ENCODE measurements at places on chromosomes 16 and 17. TPM values are rescaled to one million over a fixed set of nuclear protein-coding genes. Genes with fewer than 3 reads are reported as not detected.
A peak's percentile ranks its signal among the peaks of the same experiment; 100 is the strongest.

- DNase-seq, result no peak
Measured at GRCh38 chr16:13426736-13427135, 493.2 kb upstream of the ERCC4 start.

- DNase-seq, result peak; percentile 70
Measured at GRCh38 chr17:66373944-66374817, 71.8 kb downstream of the PRKCA start.

- no peak for DNase-seq
Measured at GRCh38 chr17:45117334-45117733, 15.0 kb downstream of the PLCD3 start.

The PRR29 gene
- 0.54 TPM for total RNA-seq

GRCh38 chr16:17635183-17635582 is 164.4 kb upstream of the XYLT1 start:
- no peak for DNase-seq

DNA sequence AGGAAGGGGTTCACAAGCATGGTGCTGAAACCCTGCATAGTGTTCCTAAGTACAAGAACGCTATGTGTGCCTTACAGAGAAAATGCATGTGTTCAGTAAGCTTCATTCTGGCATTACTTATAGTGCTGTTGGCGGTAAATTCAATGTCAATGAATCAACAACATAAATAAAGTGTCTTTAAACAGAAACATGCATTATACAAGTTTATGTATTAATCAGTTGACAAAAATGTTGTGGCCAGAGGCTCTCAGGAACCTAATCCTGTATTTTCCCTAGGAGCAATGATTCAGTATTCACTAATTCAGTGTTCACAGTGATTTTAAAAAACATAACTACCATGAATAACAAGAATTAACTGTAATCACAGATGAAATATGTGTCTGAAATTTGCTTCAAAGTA is 47.1 kb upstream of the MYOCD start:
- DNase-seq, result peak; percentile 73

DNA sequence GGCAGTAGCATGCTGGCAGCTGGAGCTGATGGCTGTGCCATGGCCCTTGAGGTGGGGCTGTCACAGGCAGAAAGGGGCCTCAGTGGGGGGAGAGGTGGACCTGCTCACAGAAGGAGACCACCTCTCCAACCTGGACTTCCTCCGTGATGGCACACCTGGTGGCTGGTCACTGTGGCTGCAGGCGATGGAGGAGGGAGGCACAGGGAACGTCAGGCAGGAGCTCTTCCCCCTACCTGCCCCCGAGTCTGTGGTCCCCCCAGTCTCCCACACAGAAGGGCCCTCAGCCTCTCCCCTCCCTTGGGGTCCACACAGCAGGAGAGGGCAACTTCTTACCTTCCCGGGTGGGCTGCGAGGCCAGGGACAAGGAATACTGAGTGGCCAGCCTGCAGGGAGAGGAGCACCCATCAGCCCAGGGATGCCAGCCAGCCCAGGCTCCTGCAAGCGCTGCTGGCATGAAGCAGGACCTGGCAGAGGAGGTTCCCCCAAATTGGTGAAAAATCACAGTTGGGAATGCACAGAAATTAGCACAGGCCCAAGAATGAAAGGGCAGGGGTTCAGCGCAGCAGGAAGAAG is 96.5 kb downstream of the GOSR1 start:
- no peak for DNase-seq

GRCh38 chr17:16135461-16135860 is 79.9 kb downstream of the NCOR1 start:
- DNase-seq, result peak; percentile 15

The ZNF469 gene
- total RNA-seq, result 17.7 TPM

- DNase-seq, result no peak
Measured at GRCh38 chr16:59696495-59696894, 962.4 kb upstream of the GOT2 start.

The CES3 gene
- 1.5 TPM for total RNA-seq

The ZNF423 gene
- 12.4 TPM for total RNA-seq

GRCh38 chr16:11201498-11202259 is 54.3 kb downstream of the SOCS1 start:
- peak; percentile 88 for DNase-seq

DNA sequence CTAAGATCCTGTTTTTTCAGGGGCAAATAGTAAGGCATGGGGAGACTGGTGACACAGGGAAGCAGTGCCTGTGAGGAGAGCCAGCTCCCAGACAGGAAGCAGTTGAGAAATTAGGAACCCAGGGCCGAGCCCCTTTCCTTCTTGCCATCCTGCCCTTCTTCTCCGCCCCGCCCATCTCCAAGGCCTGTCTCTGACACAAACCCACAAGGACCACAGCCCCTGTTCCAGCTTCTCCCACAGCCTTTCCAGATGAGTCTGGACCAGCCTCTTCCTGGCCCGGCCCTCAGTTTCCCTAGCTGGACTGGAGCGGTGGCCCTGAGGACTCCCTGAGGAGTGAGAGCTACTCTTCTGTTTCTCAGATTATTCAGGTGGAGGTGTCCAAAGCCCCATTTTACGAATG is 9.9 kb downstream of the CCDC102A start:
- no peak for DNase-seq

DNA sequence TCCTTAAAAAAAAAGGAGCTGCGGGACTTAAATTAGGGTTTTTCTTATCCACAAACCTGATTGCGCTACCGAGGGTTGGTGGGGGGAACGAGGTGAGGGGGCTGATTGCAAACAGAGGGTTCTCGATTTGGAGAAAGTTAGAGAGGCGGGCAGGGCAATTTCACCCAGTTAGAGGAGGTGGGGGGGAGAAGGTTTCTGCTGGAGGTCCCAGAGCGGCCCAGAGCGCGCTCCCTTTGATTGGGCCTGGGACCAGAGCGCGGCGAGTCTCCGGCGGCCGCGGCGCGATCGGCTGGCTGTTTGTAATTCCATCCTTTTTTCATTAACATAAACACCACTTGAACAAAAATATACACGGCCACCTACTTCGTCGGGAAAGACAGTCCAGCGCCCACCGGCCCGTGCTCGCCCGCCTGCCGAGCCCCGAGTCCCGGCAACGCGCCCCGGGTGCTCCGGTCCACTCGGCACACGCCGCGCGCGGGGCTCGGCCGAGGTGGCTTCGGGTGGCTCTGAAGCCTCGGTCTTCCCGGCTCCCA is 13.3 kb upstream of the FOXF1 start:
- no peak for DNase-seq

DNA sequence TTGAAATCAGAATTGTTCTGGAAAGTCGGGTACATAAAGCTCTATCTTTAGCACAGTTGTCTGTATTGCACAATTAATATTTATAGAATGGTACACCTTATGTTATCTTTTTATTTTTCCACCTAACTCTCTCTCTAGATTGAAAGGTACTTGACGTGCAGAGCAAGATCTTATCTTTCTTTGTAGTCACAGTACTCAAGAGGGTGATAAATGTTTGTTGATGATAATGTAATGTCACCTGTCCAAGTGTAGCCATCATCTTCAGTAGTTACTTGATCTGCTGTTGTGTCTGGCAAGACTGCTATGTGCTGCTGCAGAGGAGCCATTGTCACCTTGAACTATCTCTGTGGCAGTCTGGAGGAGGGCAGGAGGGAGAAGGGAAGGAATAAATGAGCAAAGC is 5.3 kb downstream of the HMOX2 start:
- DNase-seq, result no peak

- no peak for DNase-seq
Measured at GRCh38 chr17:50102164-50102991, 7.2 kb downstream of the PDK2 start.

GRCh38 chr17:78925662-78926555 is 722 bp upstream of the TIMP2 start:
- DNase-seq, result peak; percentile 76

Measured in astrocyte (in vitro differentiated cells and primary cell).